ENCODE measurements at places on chromosomes 16 and 17.

DNA sequence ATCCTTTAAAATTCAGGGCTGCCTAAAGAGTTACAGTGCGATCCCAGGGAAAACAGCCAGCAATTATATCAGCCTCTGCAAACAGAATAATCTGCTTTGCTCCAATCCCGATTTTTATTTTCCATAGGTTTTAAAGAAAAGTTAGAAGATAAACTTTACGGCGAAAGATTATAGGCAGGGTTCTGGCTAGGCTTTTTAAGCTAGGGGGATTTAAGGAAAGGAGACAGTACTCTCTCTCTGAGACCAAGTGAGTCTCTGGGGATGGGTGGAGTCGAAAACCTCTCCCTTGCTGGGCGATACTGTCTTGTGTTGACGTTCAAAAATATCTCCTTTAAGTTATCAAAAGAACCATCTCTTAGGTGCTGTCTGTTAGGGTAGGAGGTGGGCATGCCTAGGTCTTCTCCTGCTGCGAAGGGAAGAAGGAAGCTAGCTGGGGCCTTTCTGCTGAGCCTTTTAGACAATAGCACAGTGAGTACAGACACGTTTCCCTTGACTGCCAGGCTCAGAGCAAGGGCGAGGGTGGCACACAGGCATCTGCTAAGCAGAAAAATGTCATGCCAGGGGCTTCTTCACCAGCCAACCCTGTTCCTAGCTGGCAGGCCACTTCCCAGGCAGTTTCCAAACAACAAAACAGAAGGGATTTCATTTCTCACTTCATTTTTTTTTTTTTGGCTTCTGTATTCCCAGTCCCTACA is 167.9 kb upstream of the MAF start:
- peak; percentile 24 for DNase-seq
- H3K4me1 ChIP-seq = peaks cover 42% of the 10 kb centered on the region
- peak overlapping the region; percentile 2 for H3K4me3 ChIP-seq
- H3K27me3 ChIP-seq = no peaks in the 10 kb centered on the region

- H3K27ac ChIP-seq = no peak overlapping the region
- H3K36me3 ChIP-seq = no peaks in the 10 kb centered on the region
- no peak for DNase-seq
- no peak overlapping the region for H3K4me3 ChIP-seq
- peaks cover 7% of the 10 kb centered on the region for H3K4me1 ChIP-seq
These were observed 2.2 kb upstream of the ZNF23 start for GRCh38 chr16:71464231-71464630.

DNA sequence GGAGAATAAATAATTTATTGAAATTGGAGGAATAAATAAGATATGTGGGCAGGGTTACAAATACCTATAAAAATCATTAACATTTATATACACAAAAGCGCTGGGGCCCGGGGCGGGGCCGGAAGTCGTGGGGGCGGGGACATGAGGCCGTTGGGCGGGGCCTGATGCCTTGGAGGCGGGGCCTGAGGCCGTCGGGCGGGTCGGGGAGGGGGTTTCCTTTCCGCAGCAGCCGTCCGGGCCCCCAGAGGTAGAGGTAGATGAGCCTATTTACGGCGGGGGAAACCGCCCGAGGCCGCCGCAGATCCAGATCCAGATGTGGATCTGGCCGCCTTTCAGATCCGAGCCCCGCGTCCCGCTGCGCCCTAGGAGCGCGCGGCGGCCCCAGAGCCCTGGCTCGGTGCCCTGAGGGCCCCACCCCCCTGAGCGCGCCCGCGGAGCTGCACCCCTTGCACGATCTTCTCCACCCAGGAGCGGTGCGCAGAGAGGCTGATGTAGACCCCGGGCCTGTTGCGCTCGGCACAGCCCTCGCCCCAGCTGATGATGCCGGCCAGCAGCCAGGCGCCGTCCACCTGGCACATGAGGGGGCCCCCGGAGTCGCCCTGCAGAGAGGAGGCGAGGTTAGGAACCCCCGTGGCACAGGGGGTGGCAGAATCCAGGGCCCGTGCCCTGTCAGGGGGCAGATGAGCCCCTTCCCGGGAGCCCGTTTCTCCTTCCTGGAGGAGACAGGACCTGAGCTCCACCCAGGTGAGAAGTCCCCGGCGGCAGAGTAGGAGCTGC is 5.1 kb downstream of the PRSS22 start:
- no peak for DNase-seq
- H3K27ac ChIP-seq = no peak overlapping the region
- peaks cover 28% of the 10 kb centered on the region for H3K27me3 ChIP-seq
- H3K4me3 ChIP-seq = no peak overlapping the region
- no peaks in the 10 kb centered on the region for H3K4me1 ChIP-seq

DNA sequence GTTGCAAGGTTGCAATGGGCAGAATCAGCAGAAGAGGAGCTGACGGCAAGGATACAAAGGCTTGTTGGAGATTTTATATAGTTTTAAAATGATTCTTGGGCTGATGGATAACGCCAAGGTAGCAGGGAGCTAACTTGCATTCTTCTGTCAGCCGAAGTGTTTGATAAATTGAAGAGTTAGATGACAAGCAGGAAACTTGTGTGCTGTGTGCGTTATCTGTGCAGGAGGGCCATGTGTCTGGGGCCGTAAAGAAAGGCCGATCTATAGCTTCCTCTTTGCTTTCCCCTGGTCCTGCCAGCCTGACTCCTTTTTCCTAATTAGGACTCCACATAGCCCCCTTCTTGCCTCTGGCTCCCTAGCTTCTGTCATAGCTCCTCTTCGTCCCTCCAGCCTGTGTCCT is 6.7 kb upstream of the WWOX start:
- DNase-seq = no peak
- H3K4me1 ChIP-seq = no peaks in the 10 kb centered on the region
- H3K4me3 ChIP-seq = no peak overlapping the region
- H3K27me3 ChIP-seq = no peaks in the 10 kb centered on the region
- H3K27ac ChIP-seq = no peak overlapping the region

DNA sequence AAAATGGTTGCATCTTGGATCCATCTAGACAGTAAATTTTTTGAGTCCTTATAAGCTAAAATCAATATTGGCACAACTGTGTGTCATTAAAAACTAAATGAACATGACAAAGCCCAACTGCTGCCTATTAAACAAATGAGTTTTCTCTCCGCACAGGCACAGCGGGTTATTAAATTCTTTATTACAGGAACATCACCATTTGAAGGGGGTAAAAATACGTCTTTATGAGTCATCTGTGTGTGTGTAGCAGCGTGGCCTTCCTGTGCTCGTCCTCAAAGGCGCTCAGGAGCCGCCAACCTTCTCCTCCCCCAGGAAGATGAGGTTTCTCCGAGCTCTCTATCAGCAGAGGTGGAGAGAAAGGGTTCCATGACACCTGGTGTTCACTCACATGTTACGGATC is 62.6 kb upstream of the SDK2 start:
- DNase-seq = no peak
- no peaks in the 10 kb centered on the region for H3K4me1 ChIP-seq
- H3K27me3 ChIP-seq = peaks cover 17% of the 10 kb centered on the region
- H3K27ac ChIP-seq = no peak overlapping the region
- no peak overlapping the region for H3K4me3 ChIP-seq

GRCh38 chr17:72789711-72790110 is 302.8 kb downstream of the SLC39A11 start:
- H3K27ac ChIP-seq = no peak overlapping the region
- no peak overlapping the region for H3K4me3 ChIP-seq
- no peak for DNase-seq
- H3K36me3 ChIP-seq = no peaks in the 10 kb centered on the region
- H3K27me3 ChIP-seq = no peaks in the 10 kb centered on the region

DNA sequence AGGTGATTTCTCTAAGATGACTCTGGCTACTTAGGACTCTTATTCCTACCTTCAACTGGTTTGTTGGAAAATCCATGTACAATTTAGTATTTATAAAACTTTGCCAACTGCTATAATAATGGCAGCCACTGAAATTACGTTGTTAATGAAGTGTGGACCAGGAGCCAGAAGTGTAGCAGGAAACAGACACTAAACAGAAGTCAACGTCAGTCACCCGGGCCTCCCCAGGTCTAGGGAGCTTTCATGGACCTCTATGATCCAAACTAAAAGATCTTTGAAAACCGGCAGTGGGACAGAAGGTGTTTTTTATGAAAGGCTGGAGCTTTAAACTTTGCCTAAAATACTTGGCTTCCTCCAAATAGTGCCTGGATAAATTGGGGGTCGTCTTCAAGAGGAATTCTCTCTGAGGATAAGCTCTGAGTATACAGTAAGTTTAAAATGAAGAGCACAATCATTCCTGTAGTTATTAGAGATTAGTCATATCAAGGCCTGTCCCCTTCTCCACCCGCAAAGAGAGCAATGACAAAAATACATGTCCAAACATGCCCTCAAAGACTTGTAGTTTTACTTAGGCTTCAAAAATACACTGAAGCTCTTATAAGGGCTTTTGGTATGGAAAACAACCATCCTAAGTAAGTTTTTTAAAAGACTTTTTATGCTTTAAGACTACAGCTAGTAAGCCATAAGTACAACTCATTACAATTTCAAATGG is 34.6 kb downstream of the DCUN1D3 start:
- H3K27me3 ChIP-seq = no peaks in the 10 kb centered on the region
- H3K36me3 ChIP-seq = no peaks in the 10 kb centered on the region
- DNase-seq = no peak
- H3K27ac ChIP-seq = peak overlapping the region; percentile 70
- H3K4me1 ChIP-seq = peaks cover 24% of the 10 kb centered on the region

DNA sequence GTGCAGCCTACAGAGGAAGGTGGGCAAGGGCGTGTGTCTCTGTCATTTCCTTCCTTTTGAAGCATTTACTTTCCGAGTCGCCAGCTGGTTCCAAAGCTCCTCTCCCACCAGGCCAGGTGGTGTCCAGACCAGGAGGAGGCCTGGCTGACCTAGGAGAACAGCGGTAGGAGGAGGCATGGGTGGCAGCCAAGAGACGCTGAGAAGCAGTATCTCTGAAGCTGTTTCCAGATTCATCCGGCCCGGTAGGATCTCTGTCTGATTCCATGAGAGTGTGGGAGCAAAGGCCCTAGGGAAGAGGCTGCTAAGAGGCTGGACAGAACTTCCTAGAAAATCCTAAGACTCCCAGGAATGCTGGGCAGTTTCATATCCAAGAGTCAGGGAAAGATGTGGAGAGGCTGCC is 20.3 kb downstream of the MEOX1 start:
- no peaks in the 10 kb centered on the region for H3K4me1 ChIP-seq
- no peak overlapping the region for H3K4me3 ChIP-seq
- H3K36me3 ChIP-seq = no peaks in the 10 kb centered on the region
- DNase-seq = no peak
- no peak overlapping the region for H3K27ac ChIP-seq
- H3K27me3 ChIP-seq = peaks cover 18% of the 10 kb centered on the region

GRCh38 chr16:82008957-82009592 is 2.2 kb downstream of the SDR42E1 start:
- H3K4me3 ChIP-seq = no peak overlapping the region
- H3K27me3 ChIP-seq = no peaks in the 10 kb centered on the region
- DNase-seq = no peak
- no peaks in the 10 kb centered on the region for H3K36me3 ChIP-seq
- peaks cover 4% of the 10 kb centered on the region for H3K4me1 ChIP-seq

- H3K4me3 ChIP-seq = no peak overlapping the region
- H3K27me3 ChIP-seq = no peaks in the 10 kb centered on the region
- no peaks in the 10 kb centered on the region for H3K36me3 ChIP-seq
- DNase-seq = no peak
These were observed 130.7 kb downstream of the PRKCA start for GRCh38 chr17:66432996-66433551.

DNA sequence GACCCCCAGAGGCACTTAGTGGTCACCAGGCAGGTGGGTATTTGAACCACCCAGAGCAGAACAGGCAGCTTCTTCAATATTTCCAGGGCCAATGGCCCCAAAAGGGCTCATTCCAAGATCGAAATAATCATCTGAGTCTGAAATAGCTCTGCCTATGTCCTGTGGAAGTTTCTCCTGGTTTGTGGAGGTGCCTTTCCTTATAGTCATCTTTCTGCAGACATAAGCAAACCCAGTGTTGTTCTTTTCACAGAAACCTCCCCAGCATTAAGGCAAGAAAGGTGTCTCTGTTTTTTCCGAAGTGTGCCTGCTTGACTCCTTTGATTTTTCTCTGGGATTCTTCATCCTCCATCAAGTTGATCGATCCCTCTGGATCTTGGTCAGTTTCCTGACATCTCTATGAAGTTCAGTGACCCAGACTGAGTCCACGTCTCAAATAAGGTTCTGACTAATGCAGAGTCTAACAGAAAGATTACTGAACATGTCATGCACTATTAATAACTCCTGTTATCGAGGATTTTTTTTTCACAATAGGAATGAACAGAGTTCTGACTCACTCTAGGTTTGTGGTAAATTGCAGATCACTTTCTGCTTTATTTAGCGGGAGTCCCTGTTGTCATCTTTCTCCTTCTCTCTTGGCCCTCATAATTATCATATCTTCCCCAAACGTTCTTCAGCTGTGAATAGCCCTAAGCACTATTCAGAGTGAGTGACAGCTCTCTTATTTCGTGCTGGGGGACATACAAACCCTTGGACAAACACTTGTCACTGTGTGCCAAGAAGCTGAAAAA is 1.5 kb downstream of the LRRC3C start:
- H3K4me3 ChIP-seq = no peak overlapping the region
- no peaks in the 10 kb centered on the region for H3K36me3 ChIP-seq
- H3K27me3 ChIP-seq = no peaks in the 10 kb centered on the region
- no peak for DNase-seq

GRCh38 chr16:68411086-68411485 is 37.2 kb downstream of the SMPD3 start:
- peaks cover 28% of the 10 kb centered on the region for H3K4me1 ChIP-seq
- no peaks in the 10 kb centered on the region for H3K27me3 ChIP-seq
- DNase-seq = no peak
- no peak overlapping the region for H3K4me3 ChIP-seq
- no peaks in the 10 kb centered on the region for H3K36me3 ChIP-seq

DNA sequence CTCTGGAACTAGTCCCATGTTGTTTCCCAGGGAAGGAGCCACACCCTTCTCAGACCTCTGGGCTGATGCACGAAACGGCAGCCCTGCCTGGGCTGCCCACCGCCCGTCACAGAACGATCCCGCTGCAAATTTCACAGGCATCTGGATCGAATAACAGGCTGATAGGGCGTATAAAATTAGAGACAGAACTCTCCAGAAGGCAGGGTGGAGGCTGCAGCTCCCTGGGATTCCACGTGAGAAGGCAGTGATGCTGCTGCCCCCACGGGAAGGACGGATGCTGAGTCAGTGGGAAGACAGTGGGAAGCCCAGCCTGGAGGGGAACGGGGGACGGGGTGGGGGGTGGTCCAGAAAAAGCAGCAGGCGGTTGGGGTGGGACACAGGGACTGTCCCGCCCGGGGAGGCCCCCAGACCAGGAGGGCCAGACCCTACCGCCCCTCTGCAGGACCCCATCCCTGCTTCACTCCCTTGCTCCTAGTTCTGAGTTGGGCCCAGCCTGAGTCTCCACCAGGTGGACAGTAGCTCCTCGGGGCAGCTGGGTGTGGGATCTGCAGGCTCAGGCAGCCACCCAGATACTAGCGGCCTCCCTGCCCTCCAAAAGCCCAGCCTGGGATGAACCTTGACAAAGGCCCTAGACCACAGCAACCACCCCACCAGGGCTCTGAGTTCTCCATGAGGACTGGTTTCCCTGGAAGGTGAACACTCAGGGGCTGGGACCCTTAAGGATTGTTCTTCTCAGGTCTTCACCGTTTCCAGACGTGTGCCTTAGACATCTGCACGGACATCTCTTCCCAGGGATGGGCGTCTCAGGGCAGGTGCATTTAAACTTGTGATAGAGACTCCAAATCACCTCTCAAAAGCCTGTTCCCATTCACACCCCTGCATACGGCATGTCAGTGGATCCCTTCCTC is 117.8 kb downstream of the METRNL start:
- H3K4me3 ChIP-seq = no peak overlapping the region
- no peak overlapping the region for H3K27ac ChIP-seq
- no peaks in the 10 kb centered on the region for H3K4me1 ChIP-seq
- H3K36me3 ChIP-seq = no peaks in the 10 kb centered on the region
- no peak for DNase-seq

GRCh38 chr17:5840811-5841446 is 229.2 kb upstream of the WSCD1 start:
- no peaks in the 10 kb centered on the region for H3K36me3 ChIP-seq
- no peak overlapping the region for H3K4me3 ChIP-seq
